ENCODE measurements at places on chromosomes 3 and 15.

GRCh38 chr15:68249058-68249713 lies 19.7 kb upstream of the CLN6 start:
- DNase-seq = no peak

DNA sequence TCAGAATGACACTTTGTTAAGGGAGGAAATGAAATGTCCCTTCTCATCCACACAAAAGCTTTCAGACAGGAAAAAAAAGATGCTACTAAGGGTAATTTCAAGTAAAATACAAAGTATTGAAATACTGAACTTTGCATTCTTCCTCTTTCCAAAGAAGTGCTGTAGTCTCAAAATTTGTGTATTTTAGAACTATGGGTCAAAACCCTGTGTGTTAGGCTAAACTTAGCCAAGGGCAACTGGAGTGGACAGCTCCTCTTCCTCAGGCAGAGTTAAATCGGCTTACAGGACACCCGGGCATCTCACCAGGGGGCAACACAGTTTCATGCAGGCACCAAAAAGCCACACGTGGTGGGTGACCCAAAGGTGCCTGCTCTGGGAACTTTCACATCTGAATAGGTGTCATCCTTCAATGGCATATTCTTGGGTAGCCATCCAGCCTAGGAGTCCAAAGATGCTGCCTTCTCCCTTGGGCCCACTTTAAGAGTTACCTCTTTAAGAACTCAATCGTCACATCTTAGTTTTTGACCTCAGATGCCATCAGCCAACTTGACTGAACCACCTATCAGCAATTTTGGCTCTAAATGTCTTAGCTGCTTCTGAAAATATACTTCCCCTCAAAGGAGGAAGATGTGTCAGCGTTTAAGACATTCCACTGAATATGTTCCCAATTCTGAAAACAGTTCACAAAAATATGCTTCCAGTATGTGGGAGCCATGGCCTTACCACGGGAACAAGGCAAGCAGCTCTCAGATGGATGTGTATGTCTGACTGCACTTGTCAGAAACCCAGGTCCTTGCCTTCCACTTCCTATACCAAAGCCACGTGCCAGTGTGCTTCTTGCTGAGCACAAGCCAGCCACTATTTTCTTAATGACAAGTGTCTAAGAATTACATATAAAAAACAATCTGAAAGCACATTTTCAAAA lies 32.2 kb upstream of the MUC13 start:
- peak; percentile 69 for DNase-seq

DNA sequence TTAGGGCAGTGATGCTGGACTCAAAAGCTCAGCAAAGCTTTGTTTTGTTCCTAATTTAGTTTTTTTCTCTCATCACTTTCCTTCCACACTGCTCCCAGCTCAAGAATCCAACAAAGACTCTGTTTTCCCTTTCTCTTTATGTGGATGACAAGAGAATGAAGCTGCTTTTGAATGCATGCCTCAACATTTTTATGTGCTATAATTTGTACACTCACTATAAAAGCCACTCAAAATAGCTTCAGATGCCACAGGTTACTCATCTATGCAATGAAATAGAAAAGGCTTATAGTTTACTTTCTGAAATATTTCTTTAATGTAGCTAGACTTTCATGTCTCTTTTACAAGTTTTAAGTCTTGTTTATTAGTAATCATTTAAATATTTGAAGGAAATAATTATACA lies 714.9 kb downstream of the OTOL1 start:
- no peak for DNase-seq

DNA sequence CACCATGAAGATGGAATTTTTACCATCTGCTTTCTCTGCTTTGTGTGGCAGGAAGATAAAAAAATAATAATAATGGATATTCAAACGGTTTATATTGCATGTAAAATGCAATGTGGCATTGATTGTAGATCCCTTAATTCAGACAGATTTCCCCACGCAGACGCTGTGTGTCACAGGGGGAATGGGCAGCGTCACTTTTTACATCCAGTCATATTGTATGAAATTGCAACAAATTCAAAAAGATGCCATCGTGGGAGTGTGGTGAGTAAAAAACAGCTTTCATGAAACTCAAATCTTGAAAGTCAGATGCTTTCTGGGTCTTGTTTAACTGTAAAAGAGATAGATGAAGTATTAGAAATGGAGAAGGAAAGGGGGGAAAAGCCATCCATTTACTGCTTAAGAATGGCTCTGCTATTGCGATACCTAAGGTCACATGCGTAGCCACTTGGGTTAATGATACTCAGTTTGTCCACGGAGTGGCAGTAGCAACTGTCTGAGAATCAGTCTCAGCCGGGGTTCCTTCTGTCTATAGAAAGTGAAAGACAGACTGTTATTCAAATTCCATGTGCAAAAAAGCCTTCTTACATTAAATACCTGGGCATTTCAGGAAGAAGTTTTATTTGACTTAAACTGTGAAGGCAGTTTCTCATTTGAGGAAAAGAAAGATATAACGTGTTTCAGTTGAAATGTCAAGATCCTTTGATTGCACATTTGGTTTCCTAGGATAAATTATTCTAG lies 28.5 kb downstream of the BTD start:
- peak; percentile 87 for DNase-seq

- DNase-seq = no peak
Measured at GRCh38 chr15:55361048-55361447, 42.0 kb downstream of the PIGB start.

- DNase-seq = no peak
Measured at GRCh38 chr15:59196416-59196815, 10.2 kb upstream of the LDHAL6B start.

GRCh38 chr3:175585898-175586297 lies 726.8 kb downstream of the NAALADL2 start:
- DNase-seq = no peak

DNA sequence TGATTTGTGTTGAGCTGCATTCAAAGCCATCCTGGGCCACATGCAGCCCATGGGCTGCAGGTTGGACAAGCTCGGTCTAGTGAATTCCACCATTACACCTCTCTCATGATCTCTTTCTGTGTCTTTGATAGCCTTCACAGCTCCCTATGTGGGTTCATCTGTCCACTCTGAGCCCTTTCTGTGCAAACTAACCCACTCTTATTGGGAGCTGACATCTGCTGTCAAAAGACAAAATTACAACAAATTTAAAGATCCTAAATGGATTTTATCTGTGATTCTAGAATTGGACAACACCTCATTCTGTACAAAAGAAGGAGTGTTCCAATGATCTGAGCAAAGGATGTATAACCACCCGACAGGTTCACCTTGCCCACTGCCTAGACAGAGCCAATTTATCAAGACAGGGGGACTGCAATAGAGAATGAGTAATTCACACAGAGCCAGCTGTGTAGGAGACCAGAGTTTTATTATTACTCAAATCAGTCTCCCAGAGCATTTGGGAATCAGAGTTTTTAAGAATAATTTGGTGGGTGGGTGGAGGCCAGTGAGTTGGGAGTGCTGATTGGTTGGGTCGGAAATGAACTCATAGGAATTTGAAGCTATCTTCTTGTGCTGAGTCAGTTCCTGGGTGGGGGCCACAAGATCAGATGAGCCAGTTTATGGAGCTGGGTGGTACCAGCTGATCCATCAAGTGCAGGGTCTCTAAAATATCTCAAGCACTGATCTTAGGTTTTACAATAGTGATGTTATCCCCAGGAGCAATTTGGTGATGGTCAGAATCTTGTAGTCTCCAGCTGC lies 2.6 kb upstream of the XYLB start:
- DNase-seq = no peak

All from RPMI8226 (cell line).